ENCODE measurements at places on chromosomes 5 and 9. TPM values are rescaled to one million over a fixed set of nuclear protein-coding genes. Genes with fewer than 3 reads are reported as not detected.

- DNase-seq, result no peak
These were observed 10.5 kb downstream of the SUSD3 start for GRCh38 chr9:93068956-93069355.

GRCh38 chr5:60436518-60436917, 263.4 kb downstream of the DEPDC1B start:
- DNase-seq, result no peak

DNA sequence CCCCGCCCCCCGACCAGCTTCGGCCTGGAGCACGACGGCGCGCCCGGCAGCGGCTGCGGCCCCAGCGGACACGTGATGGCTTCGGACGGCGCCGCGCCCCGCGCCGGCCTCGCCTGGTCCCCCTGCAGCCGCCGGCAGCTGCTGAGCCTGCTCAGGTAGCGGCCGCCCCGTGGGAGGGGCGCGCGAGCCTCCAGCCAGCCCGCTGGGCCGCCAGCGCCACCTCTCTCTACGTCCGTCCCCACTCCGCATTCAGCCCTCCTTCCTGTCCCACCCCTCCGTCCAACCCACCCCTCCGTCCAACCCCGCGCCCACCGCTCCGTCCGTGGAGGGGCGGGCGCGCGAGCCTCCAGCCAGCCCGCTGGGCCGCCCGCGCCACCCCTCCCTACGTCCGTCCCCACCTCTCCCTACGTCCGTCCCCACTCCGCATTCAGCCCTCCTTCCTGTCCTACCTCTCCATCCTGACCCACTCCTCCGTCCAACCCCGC, 6.5 kb downstream of the ADAMTS13 start:
- DNase-seq, result no peak

DNA sequence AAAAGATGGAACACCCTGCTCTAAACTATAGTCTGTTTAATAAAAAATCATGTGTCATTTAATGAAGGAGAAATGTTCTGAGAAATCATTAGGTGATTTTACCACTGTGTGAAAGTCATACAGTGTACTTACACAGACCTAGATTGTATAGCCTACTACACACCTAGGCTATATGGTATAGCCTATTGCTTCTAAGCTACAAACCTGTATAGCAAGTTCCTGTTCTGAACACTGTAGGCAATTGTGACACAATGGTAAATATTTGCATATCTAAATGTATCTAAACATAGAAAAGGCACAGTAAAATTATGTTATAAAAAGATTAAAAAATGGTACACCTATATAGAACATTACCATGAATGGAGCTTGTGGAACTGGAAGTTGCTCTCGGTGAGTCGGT, 40.6 kb downstream of the EFNA5 start:
- no peak for DNase-seq

DNA sequence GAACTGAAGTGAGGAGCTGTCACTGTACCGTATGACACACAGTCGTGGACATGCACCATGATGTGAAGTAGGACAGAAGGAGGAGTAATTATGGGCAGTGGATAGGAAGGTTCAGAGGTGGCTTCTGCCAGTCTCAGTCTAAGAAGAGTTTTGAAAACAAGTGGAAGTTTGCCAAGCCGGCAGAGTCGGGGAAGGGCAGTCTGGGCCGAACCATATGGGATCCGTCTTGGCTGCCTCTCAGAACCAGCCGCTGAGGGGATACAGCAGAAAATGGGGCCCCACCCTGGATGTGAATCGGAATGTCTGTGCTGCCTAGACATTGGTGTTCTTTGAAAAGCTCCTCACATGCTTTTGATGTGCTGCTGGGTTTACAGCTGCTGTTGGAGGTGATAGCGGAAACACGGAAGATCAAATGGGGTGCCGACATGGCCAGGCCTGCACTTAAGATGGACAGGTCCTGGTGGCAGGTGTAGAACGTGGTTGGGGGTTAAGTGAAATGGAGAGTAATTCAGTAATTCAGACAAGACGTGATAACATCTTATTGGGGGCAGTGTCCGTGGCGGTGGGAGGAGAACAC, 11.2 kb downstream of the SNX18 start:
- no peak for DNase-seq

- DNase-seq, result no peak
These were observed 107.8 kb upstream of the ADAMTSL1 start for GRCh38 chr9:18366184-18366583.

DNA sequence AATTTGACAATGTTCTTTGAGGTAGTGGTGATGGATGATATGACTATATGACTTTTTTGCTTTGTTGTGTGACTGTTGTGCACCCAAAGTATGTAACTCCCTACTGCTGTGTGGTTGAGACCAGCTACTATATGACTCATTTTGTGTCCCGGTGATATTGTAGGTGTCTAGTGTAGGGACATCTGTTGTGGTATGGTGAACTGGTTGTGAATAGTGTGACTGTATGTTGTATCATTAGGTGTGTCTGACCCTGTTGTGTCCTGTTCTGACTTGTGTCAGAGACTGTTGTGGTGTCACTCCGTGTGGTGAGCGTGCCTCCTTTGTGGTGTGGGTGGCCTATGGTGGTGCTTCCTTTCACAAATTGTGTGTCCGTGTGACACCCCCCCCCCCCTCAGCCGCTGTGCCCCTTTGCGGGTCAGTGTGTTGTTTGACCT, 11.2 kb upstream of the CXXC5 start:
- DNase-seq, result no peak

DNA sequence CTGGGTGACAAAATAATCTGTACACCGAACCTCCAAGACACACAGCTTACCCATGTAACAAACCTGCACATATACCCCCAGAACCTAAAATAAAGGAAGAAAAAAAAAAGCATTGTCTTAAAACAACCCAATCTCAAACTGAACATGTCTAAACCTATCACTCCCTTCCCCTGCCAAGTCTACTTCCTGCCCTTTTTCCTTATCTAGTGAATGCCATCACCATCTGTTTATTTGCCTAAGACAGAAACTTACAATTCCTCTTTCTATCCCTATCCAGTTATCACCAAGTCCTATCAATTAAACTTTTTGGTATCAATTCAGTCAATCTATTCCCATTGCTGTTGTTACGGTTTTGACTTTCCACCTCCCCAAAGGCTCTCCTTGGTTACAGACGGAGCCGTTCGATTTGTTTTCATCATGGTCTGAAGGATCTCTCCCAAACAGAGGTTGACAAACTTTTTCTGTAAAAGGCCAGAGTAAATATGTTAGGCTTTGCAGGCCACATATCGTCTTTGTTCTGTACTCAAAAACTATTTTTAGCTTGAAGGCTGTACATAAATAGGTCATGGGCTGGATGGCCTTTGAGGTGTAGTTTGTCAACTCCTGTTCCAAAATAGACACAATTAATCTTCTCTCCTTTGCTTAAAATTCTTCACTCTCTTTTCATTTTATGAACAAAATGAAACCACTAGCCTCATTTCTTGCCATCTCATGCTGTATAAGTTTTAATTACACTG, 12.1 kb downstream of the NOL8 start:
- no peak for DNase-seq

ZDHHC11 gene
- total RNA-seq, result 138 TPM

AKNA gene
- 18.9 TPM for total RNA-seq

GGTA1 gene
- 5.4 TPM for total RNA-seq

Data from dorsolateral prefrontal cortex (tissue), 122 donors.